ACHN (cell line): ENCODE measurements at places on chromosomes 7 and 10.

- no peak for DNase-seq
Observed at GRCh38 chr7:112104120-112104519, 102.1 kb downstream of the DOCK4 start.

GRCh38 chr10:71840177-71840957 lies 10.7 kb downstream of the PSAP start:
- peak; percentile 97 for DNase-seq

- peak; percentile 72 for DNase-seq
Observed at GRCh38 chr7:25894002-25894901, 257.7 kb upstream of the NFE2L3 start.

GRCh38 chr7:112192236-112193154 lies 13.7 kb downstream of the DOCK4 start:
- no peak for DNase-seq

- no peak for DNase-seq
Observed at GRCh38 chr10:79984851-79985250, 35.9 kb upstream of the SFTPD start.

DNA sequence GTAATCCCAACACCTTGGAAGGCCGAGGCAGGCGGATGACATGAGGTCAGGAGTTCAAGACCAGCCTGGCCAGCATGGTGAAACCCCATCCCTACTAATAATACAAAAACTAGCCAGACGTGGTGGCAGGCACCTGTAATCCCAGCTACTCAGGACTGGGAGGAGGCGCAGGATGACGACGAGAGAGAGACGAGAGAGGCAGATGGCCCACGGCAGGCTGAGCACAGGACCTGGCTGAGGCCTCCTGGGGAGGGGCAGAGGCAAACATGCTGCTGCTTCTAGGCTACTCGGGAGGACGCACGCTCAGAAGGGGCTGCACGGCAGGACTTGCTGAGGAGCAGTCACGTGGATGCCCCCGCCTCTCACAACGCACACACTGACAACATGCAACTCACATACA lies 22.4 kb downstream of the DIP2C start:
- no peak for DNase-seq

DNA sequence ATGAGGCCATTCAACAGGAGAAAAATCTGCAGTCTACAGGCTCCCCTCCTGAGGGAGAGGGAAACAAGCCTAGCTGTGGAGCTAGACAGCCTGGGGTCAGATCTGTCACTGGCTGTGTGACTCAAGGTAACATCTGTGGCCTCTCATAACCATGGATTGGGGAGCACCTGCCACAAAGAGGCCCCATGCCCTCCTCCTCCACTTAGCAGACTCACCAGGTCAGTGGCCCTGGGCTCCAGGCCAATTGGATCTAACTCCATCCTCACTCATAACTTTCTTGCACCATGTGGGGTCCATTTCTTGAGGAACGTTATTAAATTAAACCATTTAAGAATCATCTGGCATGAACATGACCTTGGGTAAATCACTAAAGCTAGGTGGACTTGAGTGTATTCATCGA lies 1.8 kb downstream of the GDF10 start:
- no peak for DNase-seq
